Progenitor cell of endocrine pancreas (in vitro differentiated cells): ENCODE measurements at places on chromosomes 13 and 19.

DNA sequence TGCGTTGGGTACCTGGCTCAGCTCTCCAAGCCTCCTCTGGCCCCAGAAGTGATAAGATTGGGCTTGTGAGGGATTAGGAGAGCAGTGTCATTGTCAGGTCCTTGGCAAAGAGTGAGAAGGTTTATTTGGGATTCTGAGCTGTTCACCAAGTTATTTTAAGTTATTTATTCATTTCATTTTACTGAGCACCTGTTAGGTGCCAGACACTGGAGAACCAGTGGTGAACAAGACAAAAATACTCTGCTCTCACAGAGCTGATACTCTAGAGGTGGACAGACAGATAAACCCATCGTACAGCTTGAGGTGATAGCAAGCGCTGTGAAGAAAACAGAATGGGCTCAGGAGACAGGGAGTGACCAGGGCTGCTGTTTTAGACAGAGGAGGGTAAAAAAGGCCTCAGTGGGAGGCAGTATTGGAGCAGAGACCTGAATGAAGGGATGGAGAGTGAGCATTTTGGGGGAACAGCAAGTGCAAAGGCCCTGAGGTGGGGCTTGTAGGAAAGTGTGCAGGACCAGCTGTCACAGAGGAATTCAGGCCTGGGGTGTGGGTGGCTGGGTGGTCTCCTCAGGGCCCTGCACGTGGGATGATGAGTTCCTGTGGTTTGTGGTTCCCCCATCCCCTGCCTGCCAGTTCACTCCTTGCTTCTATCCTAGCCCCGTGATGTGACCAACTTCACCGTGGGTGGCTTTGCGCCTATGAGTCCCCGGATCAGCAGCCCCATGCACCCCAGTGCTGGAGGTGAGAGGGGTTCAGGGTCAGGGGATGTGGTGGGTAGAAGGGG lies 8.7 kb upstream of the TIMM50 start:
- no peaks in the 10 kb centered on the region for H3K27me3 ChIP-seq
- H3K4me1 ChIP-seq: no peaks in the 10 kb centered on the region
- H3K36me3 ChIP-seq: peaks cover 30% of the 10 kb centered on the region
- no peak overlapping the region for H3K27ac ChIP-seq

GRCh38 chr13:30053939-30054338 lies 203.5 kb upstream of the UBL3 start:
- no peak overlapping the region for H3K4me3 ChIP-seq
- H3K27me3 ChIP-seq: no peaks in the 10 kb centered on the region
- H3K36me3 ChIP-seq: peaks cover 2% of the 10 kb centered on the region
- no peak overlapping the region for H3K27ac ChIP-seq

GRCh38 chr13:42099962-42100675 lies 51.7 kb downstream of the DGKH start:
- no peaks in the 10 kb centered on the region for H3K36me3 ChIP-seq
- H3K4me3 ChIP-seq: no peak overlapping the region
- no peak overlapping the region for H3K27ac ChIP-seq
- H3K4me1 ChIP-seq: peaks cover 3% of the 10 kb centered on the region

DNA sequence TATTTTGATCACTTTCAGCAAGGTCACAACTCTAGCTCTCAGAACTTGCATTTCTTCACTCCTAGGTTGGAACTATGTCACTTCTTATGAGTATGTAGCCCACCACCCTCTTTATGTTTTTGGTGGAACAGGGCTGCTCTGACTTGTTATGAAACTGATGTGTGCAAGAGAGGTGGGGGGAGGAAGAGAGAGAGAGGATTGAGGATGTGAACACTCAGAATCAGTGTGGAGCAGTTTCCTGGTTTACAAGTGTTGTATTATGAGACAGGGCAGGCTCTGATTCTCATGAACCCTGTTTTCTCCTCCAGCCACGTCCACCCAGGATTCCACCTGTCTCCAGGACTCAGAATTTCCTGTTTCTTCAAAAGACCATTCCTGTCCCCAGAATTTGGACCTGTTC lies 16.1 kb downstream of the ZNF317 start:
- DNase-seq: no peak
- no peak overlapping the region for H3K27ac ChIP-seq
- H3K4me1 ChIP-seq: no peaks in the 10 kb centered on the region
- H3K4me3 ChIP-seq: no peak overlapping the region
- no peaks in the 10 kb centered on the region for H3K27me3 ChIP-seq

GRCh38 chr19:47408156-47408938 lies 11.0 kb downstream of the MEIS3 start:
- H3K4me3 ChIP-seq: no peak overlapping the region
- no peak for DNase-seq
- H3K36me3 ChIP-seq: no peaks in the 10 kb centered on the region
- H3K4me1 ChIP-seq: no peaks in the 10 kb centered on the region

DNA sequence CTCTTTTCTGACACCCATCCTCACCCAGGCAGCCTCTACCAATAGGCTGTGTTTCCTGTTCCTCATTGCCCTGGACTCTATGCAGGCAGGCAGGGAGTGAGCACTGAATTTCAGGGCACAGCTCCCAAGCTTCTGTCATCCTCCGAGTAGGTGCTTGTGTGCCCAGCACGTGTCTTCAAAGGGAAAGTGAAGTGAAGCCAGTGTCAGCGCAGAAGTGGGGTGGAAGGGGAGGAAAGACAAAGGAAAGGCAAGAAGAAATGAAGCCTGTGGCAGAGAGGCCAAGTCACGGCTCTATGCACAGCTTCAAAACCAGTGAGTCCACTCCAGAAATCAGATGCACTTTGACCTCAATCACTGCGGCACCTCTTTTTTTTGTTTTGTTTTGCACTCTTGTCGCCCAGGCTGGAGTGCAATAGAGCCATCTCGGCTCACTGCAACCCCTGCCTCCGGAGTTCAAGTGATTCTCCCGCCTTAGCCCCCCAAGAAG lies 16.9 kb downstream of the CEBPA start:
- peak overlapping the region; percentile 23 for H3K27ac ChIP-seq
- no peaks in the 10 kb centered on the region for H3K36me3 ChIP-seq
- H3K4me3 ChIP-seq: no peak overlapping the region
- peaks cover 16% of the 10 kb centered on the region for H3K4me1 ChIP-seq
- H3K27me3 ChIP-seq: no peaks in the 10 kb centered on the region
- no peak for DNase-seq

- no peak overlapping the region for H3K4me3 ChIP-seq
- H3K4me1 ChIP-seq: no peaks in the 10 kb centered on the region
- no peaks in the 10 kb centered on the region for H3K27me3 ChIP-seq
- peaks cover 13% of the 10 kb centered on the region for H3K36me3 ChIP-seq
- no peak overlapping the region for H3K27ac ChIP-seq
Measured at GRCh38 chr19:52473655-52474350, 20.4 kb downstream of the ZNF578 start.

GRCh38 chr19:11201791-11202190 lies 4.4 kb upstream of the KANK2 start:
- no peak overlapping the region for H3K4me3 ChIP-seq
- H3K36me3 ChIP-seq: peaks cover 3% of the 10 kb centered on the region
- H3K27ac ChIP-seq: no peak overlapping the region
- no peak for DNase-seq

DNA sequence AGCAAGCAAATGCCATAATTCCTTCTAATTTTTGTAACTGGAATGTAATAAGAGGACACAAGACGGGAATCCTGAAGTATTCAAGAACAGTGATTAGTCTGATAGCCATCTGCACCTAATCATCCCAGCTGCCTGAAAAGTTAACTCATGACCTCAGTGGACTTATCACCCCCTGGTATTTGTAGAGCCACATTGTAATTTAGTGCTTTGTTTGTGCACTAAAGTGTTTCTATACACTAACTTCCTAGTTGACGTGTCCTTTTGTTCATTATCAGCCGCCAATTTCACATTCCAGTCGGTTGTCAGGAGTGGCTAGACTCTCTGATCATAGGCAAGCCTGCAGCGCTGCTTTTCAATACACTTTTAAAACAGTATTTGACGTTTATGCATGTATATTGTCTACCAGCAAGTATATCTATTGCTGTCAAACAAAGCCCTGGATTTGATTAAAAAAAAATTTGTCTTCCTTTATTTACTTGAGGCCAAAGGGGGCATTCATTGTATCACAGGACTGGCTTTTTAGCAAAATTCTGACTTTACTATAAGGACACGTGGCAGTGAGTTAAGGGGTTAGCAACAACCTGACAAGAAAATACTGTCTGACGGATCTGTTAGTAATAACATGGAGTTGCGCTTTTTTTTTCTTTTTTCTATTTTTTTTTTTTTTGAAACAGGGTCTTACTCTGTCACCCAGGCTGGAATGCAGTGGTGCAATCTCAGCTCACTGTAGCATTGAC lies 10.4 kb upstream of the SOX21 start:
- peak overlapping the region; percentile 90 for H3K27ac ChIP-seq
- peaks cover 11% of the 10 kb centered on the region for H3K4me1 ChIP-seq
- peaks cover 4% of the 10 kb centered on the region for H3K36me3 ChIP-seq
- H3K27me3 ChIP-seq: no peaks in the 10 kb centered on the region
- DNase-seq: no peak

- no peak overlapping the region for H3K27ac ChIP-seq
- DNase-seq: no peak
- H3K36me3 ChIP-seq: no peaks in the 10 kb centered on the region
- H3K27me3 ChIP-seq: no peaks in the 10 kb centered on the region
- no peaks in the 10 kb centered on the region for H3K4me1 ChIP-seq
Measured at GRCh38 chr13:63700350-63700749, 2284.7 kb upstream of the PCDH20 start.

- H3K27ac ChIP-seq: no peak overlapping the region
- no peaks in the 10 kb centered on the region for H3K36me3 ChIP-seq
- peaks cover 14% of the 10 kb centered on the region for H3K4me1 ChIP-seq
- no peaks in the 10 kb centered on the region for H3K27me3 ChIP-seq
- no peak overlapping the region for H3K4me3 ChIP-seq
- no peak for DNase-seq
Measured at GRCh38 chr13:22226086-22226485, 555.2 kb downstream of the FGF9 start.

- H3K27me3 ChIP-seq: no peaks in the 10 kb centered on the region
- H3K4me3 ChIP-seq: no peak overlapping the region
- peaks cover 14% of the 10 kb centered on the region for H3K4me1 ChIP-seq
- no peak for DNase-seq
Measured at GRCh38 chr13:20847296-20847695, 55.2 kb downstream of the XPO4 start.

DNA sequence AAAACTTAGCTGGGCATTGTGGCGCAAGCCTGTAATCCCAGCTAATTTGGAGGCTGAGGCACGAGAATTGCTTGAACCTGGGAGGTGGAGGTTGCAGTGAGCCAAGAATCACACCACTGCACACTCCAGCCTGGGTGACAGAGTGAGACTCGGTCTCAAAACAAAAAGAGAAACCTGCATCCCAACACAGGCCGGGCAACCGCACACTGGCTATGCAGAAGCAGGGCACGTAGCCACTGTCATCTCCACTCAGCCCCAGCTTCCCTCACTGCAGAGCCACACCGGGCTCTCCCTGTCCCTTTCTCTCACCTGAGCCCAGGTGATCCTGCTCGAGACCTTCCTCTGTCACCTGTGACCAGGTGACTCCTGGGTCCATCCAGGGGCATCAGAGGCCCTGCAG lies 11.7 kb downstream of the ELL start:
- peaks cover 27% of the 10 kb centered on the region for H3K4me1 ChIP-seq
- no peaks in the 10 kb centered on the region for H3K36me3 ChIP-seq
- H3K27me3 ChIP-seq: no peaks in the 10 kb centered on the region
- H3K4me3 ChIP-seq: no peak overlapping the region
- H3K27ac ChIP-seq: peak overlapping the region; percentile 59

DNA sequence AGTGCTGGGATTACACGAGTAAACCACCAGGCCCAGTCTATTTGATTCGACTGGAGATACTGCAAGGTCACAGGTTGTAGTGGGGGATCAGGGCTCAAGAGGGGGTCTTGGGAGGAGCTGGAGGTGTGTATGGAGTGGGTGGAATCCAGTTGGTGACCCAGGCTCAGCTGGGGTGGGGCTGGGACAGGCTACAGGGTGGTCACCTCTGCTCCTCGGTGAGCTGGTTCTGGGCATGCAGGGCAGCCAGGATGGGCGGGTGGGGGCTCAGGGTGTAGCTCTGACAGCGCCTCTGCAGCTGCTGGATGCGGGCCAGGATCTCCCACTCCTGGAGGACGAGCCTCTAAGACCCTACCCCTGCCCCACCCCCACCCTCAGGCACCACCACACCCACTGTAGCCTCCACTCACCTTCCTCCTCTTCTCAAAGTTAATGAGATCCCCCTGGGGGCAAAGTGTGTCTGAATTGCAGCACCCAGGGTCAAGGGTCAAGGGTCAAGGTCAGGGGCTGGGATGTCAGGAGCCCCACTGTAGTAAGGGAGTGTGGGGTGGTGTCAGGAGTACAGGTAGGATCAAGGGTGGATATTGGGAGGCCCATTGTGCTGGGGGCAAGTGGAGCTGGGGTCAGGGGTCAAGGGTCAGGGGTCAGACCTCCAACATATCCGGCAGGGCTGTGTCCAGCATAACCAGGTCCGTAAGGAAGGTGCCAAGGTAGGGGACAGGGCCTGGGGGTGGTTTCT lies 17.1 kb downstream of the RGL3 start:
- no peak overlapping the region for H3K27ac ChIP-seq
- H3K36me3 ChIP-seq: peaks cover 17% of the 10 kb centered on the region
- H3K27me3 ChIP-seq: no peaks in the 10 kb centered on the region
- DNase-seq: no peak
- no peak overlapping the region for H3K4me3 ChIP-seq
- no peaks in the 10 kb centered on the region for H3K4me1 ChIP-seq

- H3K4me3 ChIP-seq: no peak overlapping the region
- no peaks in the 10 kb centered on the region for H3K27me3 ChIP-seq
- DNase-seq: no peak
- H3K4me1 ChIP-seq: no peaks in the 10 kb centered on the region
- no peak overlapping the region for H3K27ac ChIP-seq
- H3K36me3 ChIP-seq: no peaks in the 10 kb centered on the region
Measured at GRCh38 chr13:108621462-108621861, 7.9 kb upstream of the MYO16 start.

DNA sequence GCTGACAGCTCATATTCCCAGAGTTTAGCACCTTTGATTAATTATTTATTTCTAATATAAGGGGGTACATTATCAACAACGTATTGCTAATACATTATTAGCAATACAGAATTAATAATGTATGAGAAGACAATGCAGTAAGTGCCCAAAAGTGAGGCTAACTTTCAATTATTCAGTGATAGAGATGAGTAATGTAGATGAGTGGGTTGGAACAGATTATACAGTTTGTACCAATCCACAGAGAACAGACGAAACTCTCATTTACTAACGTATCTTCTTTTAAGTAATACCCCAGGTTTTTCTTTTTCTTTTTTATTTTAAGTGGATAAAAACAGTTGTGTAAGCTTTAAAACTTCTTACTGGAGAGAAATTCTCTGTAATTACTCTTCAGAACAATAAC lies 36.7 kb upstream of the RBM26 start:
- no peak for DNase-seq
- H3K27me3 ChIP-seq: peaks cover 12% of the 10 kb centered on the region
- H3K36me3 ChIP-seq: no peaks in the 10 kb centered on the region
- no peak overlapping the region for H3K4me3 ChIP-seq
